EH (cell line): ENCODE measurements at places on chromosomes 7 and 10.

GRCh38 chr7:94394437-94395140 lies at the start of gene COL1A2:
Gene COL1A2 (plus strand): TSS chr7:94394895. CDS start chr7:94395032, 137 bp downstream.
- DNase-seq, result peak; percentile 100

DNA sequence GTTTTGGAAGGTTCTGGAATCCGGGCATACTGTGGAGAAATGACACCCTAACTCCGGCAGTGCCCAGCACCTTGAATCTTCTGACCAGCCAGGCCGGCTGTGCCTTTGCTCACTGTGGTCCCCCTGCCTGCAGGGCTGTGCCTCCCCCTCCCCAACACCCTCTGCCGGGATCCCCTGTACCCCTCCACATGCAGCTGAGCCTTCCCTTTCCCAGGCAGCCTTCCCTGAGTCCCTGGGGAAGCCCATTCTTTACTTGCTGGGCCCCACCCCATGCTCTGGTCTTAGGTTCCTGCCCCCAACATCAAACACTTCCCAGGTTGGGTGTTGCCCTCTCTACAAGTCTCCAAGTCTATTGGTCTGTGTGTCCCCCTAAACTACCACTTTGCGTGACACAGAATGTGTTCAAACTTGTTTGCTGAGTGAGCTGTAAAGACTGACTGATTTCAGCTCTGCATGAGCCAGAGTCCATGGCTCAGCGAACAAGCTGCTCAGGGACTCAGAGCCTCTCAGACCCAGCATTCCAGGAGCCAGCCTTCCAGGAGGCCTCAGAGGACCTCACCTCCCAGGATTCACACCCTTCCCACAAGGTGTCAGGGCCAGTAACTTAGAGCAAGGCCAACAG lies 31.6 kb downstream of the CALML5 start:
- no peak for DNase-seq

DNA sequence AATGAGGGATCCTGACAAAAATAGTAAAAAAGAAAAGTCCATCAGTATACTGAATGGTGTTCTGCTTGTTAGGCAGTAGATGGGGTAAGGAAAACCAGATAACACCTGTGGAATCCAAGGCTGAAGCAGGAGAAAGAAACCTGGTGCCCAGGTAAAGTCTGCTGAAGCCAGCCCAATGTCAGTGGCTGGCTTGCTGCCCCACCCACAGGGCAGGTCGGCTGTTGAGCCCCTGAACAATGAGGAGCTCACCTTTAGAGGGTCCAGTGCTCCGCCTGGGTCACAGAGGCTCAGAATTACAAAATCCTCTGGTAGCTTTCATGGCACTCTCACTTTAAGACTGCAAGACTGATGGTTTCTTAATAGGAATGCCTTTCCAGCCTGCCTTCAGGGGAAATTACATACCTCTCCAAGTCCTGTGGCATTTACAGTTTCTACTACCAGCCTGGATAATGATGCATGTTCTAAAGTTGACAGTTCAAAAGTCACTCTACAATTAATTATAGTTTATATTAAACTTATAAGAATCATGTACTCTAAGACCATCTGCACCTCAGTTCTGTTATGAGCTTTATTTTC lies 23.8 kb downstream of the DHX32 start:
- peak; percentile 51 for DNase-seq

DNA sequence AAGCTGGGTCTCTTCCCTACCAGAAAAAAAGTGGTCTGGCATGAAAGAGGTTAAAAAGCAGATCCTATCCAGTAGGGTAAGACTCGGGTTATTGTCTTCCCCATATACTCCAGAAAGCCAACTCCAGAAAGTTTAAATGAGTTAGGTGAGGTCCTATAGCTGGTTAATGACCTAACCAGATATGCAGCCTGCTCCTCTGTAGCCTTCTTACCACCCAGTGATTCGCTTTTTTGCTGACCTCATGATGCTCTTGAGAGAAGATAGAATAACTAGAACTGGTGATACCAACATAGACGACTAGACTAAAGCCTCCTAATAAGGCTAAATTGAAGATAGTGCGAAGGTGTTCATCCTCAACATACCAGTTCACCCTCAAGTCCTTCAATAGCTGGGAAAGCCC lies 675 bp upstream of the GIMAP1 start:
- no peak for DNase-seq

DNA sequence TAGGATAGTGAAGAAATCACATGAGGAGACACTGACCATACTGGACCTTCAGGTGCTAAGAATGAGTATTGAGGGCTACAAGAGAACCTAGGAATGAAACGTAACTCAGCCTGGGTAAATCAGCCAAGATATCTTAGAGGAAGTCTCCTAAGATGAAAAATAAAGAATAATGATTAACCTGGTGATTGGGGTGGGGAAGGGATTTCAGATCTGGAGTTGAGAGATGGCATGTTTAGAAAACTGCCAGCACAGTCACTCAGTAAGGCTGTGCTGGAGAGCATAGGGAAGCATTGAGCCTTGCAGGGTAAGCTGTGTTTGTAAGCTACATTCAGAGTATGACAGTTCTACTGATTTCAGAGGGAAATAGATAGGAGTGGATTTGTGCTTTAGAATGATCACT lies 1.9 kb upstream of the MALRD1 start:
- DNase-seq, result no peak

DNA sequence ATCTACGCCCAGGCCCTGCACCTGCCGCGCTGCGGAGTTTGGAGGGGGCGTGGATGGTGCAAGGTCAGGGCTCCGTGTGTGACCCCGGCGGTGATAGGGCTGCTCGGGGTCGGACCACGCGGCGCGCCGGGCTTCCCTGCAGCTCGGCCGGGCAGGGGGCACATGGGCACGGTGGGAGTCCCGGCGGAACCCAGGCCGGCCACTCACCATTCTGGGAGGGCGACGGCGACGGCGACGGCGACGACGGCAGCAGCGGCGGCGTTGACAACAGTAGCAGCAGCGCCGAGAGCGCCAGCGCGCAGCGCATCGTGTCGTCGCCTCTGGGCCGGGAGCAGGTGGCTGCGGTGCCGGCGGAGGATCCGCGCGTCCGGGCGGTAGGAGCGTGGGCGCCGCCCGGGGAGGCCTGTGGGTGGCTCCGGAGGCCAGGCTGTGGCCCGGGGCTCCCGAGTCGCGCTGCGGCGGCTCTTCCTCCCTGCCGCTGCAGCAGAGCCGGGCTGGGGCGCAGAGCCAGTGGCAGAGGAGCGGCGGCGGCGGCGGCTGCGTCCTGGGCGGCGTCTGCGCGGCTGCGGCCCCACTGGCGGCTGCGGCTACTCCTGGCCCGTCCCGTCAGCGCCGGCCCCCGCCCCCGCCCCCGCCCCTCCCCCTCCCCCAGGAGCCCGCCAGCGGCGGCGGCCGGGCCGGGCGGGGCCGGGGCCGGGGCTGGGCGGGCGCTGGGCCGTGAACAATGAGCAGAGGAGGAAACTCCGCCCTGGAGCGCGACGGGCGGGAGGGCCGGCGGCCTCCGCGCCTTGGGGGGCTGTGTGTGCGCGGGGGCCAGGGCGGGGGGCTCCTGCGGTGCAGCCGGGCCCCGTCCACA lies at the start of gene PODXL:
Gene PODXL, minus strand, starts transcription at position 576 of the 856 bp plus-strand sequence. Its CDS starts 269 bp downstream, at position 307.
- peak; percentile 81 for DNase-seq

DNA sequence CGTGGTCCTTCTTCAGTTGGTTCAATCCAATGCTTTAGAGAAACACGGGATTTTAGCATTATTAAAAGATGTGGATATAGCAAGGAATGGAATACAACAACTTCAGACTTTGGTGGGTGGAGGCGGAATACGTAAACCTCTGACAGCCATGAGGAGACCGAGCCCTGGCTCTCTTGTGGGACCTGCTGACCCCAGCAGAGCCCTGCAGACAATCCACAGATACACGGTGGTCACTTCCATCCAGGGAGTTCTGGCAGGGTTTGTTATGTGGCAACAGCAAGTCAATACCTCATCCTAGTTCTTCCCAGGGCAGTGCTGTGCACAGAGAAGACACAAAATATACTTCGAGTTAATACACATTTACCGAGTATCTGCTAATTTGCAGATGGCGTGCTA lies 118.5 kb upstream of the DIP2C start:
- no peak for DNase-seq

GRCh38 chr10:77955136-77955535 lies 28.6 kb upstream of the DLG5 start:
- DNase-seq, result no peak

- no peak for DNase-seq
These were observed 216.1 kb downstream of the HTR7 start for GRCh38 chr10:90641731-90642130.

DNA sequence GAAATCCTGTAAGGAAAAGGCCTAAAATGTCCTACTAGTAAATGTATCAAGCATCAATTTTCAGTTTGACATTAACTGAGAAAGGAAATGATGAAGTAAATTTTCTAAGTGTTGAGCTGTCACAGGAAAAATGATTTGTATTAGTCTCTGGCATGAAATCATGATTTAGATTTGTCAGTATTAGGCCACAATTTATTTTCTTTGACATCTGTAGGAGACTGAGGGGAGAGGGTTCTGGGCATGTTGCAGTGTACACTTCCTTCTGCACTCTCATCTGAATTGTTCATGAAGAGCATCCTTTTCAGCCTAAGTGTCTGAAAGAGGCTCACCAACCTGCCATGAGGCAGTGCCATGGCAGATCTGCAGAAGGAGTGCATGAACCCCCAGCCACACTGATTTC lies 15.9 kb downstream of the ADRB1 start:
- DNase-seq, result no peak

DNA sequence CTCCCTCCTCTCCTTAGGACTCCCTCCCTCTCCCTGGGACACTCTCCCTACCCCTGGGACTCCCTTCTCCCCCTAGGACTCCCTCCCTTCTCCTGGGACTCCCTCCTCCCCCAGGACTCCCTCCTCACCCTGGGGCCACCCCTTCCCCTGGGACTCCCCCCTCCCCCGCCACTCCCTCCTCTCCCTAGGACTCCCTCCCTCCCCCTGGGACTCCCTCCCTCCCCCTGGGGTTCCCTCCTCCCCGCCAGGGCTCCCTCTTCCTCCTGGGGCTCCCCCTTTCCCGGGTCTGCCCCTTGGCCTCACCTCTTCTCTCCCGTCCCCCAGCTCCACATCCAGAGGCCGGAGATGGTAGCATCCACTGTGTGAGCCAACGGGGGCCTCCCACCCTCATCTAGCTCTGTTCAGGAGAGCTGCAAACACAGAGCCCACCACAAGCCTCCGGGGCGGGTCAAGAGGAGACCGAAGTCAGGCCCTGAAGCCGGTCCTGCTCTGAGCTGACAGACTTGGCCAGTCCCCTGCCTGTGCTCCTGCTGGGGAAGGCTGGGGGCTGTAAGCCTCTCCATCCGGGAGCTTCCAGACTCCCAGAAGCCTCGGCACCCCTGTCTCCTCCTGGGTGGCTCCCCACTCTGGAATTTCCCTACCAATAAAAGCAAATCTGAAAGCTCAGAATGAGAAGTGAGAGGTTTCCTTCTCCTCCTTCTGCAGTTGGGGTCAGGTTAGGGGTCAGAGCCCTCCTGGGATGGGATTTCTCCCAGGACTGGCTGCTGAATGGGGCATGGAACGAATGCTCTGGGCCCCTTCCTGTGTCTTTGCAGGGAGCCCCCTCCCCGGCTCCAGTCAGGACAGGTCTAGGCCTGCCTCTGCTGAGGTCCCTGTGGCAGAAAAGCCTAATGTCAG lies 1.4 kb upstream of the MUC17 start:
- DNase-seq, result no peak

DNA sequence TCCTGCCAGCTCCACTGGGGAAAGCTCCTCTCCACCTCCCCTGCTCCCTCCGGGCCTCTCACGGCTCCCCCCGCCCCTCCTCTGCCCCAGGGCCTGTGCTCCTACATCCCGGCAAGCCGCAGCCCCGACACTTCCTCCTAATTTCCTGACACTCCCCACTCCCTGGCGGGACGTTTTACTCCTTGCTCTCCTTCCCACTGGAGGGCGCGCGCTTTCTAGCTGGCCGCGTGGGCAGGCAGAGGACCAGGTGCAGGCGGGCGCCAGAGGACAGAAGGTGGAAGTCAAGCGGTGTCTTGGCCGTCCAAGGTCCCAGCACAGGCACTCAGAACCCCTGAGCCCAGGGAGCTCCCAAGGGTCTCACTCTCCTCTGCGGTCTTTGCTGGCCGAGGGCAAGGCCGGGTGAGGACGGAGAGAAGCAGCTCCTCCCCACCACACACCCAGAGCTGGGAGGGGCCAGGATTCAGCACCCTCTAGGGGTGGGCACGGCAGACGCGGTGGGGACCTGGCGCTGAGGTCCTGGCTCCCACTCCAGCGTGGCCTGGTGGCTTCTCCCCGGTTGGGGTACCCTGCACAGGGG lies 19.1 kb downstream of the ADAM8 start:
- DNase-seq, result peak; percentile 45

DNA sequence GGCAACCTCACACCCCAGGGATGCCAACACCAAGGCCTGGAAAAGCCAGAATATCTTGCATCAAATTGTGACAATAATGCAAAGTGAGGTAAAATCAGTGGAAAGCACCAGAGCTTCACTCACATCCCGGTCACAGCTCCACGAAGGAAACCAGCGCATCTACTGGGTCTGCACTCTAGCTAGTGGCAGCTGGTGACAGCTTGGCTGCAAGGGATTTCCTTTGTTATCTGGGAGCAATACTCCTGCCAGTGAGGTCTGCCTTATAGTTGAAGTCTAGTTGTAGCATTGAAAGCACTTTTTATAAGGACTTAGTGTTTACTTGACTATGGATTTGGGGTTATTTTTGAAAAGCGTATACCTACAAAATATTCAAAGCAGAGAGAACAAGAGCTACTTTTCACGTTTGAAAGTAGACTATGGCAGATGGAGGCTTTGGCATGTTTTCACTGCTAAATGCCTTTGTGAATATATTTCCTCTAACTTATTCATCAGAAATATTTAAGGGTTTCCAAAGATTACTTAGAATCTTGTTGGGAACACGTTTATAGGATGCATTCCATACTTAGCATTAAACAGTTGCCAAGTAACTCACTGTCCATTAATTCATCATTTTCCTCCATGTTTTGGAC lies 26.1 kb downstream of the WDFY4 start:
- no peak for DNase-seq

DNA sequence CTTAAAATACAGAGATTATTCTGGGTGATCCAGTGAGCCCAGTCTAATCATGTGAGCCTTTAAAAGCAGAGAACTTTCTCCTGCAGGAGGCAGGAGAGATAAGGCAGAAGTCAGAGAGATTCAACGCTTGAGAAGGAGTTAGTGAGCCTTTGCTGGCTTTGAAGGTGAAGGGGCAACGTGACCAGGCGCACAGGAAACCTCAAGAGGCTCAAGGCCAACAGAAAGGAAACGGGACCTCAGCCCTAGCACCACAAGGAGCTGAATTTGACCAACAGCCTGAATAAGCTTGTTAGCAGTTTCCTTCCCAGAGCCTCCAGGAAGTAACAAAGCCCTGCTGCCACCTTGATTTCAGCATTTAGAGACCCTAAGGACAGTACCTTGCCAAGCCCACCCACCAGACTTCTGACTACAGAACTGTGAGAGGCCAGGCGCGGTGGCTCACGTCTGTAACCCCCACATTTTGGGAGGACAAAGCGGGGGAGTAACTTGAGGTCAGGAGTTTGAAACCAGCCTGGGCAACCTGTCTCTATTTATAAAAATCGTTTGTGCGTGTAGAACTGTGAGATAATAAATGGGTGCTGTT lies 87.3 kb upstream of the KAT6B start:
- peak; percentile 18 for DNase-seq
